AG08396 (cell line): ENCODE measurements at places on chromosomes 2 and 18.

DNA sequence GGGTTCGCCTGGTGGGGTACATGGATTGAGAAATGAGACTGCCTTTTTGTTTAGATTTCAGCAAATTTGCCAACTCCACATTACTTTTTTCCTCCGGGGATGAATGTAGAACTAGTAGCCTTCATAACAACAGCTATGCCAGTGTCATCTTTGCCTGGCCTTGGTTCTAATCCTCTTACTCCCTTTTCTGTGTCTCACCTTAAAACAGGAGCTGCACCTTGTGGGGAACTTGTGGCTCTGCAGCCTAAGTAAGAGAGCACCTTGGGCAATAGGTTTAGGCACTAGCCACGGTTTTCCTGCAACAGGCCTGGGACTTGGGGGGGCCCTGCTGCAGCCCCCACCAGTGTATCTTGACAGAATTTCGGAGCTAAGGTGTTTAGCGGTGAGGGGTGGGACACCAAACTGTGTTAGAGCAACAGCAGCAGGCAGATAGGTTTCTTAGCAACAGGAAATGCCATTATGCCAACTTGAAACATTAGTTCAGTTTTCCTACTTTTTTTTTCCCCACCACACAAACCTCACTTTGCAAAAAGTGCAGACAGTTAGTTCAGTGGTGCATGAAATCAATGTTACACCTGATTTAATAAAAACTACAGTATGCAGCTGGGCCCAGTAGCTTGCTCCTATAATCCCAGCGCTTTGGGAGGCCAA, 173.7 kb downstream of the PRKCE start:
- no peak for DNase-seq

DNA sequence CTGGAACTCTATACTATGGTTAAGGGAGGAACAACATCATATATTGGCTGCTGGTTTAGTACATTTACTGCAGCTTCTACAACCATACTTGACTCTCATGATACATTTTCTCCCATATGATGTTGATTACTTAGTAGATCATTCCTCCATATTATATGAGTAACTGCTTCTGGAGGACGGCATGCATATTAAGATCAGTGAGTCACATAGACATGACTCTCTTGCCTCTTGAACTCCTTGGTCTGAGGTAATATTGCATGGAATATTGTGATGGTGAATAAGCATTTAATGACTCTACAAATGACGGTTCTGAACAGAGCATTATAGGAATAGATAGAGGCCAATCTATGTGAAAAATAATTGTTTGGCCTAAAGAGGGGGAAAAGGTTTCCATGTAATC, 418.8 kb upstream of the SPHKAP start:
- peak; percentile 64 for DNase-seq

GRCh38 chr2:178836807-178837206, 29.6 kb upstream of the TTN start:
- no peak for DNase-seq

GRCh38 chr2:189854940-189855339, 70.7 kb downstream of the PMS1 start:
- DNase-seq: no peak

DNA sequence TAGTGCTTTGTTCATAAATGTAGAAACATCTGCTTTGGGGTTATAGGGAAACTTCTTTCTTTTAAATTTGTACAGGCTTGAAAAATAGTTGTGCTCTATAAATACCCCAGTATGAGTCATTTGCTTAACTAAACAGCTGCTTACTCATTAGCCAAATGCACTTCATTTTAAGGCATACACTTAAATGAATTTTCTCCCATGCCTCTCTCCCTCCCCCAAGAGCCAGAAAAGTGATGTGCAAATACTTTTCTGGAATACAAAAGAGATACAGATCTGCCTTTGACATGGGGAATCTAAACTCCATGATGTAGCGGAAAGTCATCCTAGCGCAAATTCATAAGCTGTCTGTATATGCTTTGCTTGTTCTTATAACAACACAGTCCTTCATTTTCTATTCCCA, 469.4 kb downstream of the DLGAP1 start:
- peak; percentile 48 for DNase-seq

GRCh38 chr18:57728941-57729511, 74.1 kb downstream of the ATP8B1 start:
- DNase-seq: no peak

GRCh38 chr2:96470636-96471035, 34.5 kb downstream of the NEURL3 start:
- peak; percentile 52 for DNase-seq

DNA sequence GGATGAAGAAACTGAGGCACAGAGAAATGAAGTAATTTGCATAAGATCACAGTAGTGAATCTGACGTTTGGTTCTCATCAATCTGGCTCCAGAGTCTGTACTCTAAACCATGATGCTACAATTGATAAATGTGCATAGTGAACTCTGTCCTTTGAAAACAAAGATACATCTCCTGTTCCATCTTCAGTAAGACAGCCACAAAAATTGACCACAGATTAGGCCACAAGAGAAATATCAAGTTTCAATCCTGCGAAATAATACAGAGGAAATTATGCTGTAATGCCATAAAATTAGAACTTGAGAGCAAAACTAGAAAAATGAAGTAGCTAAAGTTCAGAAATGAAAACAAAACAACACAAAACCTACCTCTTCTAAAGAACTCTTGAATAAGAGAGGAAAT, 28.4 kb downstream of the FAM98A start:
- DNase-seq: no peak

GRCh38 chr2:200338692-200339091, 32.2 kb downstream of the SPATS2L start:
- DNase-seq: no peak

- DNase-seq: no peak
Measured at GRCh38 chr2:48120112-48120511, 213.8 kb upstream of the FBXO11 start.

- no peak for DNase-seq
Measured at GRCh38 chr2:157866202-157866601, 9.9 kb downstream of the ACVR1 start.

DNA sequence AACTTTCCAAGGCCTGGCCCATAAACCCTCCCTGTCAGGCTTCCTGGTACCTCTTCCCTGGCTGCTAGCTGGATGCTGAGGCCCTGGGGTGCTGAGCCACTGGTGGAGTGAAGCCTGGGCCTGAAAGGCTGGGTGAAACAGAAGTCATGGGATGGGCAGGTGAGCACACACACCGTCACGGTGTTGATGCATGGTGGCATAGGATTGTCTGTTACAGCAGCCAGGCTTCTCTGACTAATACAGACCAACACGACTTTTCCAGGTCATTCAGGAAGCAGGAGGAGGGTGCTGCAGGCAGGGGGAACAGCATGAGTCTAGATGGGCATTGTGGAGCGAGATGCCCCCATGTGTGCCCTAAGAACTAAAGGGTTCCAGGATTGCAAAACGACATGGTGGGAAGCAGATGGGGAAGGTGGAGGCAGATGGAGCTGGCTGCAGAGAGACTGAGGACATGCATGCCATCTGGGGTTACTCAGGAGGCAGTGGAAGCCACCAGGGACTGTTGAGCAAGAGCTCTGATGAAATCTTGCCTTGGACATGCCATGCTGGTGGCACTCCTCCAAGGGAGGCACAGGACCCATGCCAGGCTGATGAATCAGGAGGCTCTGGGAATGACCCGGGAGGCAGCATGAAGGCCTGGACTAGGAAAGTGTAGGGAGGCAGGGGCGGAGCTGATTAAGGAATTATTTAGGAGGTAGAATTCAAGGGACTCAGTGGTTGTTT, 480.9 kb downstream of the TSN start:
- DNase-seq: peak; percentile 17

DNA sequence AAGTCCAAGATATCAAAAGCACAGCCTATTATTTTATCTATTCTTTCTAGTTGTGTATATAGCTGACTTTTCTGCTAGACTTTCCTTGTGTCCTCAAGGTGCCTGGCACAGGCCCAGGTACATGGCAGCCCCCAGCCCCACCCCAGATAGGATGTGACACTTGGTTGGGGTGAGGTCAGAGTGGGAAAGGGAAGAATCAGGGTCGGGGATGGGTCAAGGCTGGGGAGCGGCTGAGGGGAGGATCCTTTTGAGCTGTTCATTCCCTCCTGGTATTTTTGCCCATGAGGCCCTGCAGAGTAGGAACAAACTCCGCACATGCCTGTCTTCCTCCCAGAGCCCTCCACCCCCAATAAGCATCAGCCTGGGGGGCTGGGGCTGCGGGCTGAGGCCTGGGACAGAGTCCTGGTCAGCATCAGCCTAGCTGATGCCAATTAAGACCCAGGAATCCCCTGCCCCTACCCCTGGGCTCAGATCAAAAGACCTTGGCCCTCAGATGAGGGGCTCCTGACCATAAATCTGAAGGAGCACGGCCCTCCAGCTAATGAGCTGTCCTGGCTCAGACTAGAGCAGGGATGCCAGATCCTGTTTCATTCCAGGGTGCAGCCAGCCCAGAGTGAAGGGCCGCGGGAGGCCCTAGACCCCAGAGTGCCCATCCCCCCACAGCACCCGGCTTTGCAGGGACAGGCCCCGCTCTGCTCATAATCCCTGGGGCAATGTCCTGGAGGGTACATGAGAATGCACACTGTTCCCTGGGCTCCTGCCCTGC, 85.3 kb downstream of the SDC1 start:
- no peak for DNase-seq

DNA sequence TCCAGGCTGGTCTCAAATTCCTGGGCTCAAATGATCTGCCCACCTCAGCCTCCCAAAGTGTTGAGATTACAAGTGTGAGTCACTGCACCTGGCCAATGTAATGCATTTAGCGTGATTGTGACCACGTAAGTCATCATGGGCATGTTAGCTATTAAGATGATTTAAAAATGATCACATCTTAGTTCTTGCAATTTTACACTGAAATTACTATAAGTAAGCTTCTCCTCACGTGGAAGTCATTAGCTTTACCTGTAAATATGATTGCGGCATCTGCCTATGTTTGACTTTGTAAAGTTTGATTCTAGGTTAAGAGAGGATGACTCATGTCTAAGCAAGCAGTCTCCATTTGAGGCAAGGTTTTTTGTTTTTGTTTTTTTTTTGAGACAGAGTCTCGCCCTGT, 85.5 kb downstream of the PMAIP1 start:
- DNase-seq: no peak

- DNase-seq: peak; percentile 5
Measured at GRCh38 chr18:67549946-67550345, 33.4 kb upstream of the DSEL start.

DNA sequence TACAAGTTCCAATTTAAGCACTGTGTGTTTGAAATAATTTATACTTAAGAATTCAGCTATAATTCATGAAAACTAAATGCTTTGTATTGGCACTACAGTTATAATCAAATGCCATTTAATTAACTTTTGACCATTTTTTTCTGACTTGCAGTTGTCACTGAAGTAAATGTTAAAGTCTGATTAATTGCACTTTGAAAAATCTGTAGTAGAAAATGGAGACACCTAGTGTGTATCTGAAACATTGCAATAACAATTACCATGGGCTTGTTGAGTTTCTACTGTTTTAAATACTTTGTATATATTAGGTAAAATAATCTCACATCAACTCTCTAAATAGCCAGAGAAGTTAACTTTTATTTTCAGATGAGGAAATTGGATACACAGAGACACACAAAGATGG, 458.6 kb upstream of the FSIP2 start:
- no peak for DNase-seq

DNA sequence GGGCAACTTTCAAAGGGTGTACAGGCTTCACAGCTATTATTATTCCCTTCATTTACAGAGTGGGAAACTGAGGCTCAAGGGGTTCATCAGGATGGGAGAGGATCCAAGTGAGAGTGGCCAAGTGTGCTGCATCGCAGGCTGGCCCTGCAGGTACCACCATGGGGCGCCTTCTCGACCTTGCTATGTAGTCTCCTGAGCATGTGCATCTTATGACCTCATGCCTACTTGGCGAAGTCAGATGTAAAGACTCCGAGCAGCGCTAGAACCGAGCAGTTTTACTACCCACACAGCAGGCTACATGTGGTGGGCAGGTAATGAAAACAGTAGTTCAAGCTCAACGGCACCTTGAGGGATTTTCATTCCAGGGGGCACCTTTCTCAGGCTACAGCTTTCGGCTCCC, 42.0 kb downstream of the TFCP2L1 start:
- DNase-seq: no peak
